ENCODE measurements at places on chromosomes 5 and 9.

DNA sequence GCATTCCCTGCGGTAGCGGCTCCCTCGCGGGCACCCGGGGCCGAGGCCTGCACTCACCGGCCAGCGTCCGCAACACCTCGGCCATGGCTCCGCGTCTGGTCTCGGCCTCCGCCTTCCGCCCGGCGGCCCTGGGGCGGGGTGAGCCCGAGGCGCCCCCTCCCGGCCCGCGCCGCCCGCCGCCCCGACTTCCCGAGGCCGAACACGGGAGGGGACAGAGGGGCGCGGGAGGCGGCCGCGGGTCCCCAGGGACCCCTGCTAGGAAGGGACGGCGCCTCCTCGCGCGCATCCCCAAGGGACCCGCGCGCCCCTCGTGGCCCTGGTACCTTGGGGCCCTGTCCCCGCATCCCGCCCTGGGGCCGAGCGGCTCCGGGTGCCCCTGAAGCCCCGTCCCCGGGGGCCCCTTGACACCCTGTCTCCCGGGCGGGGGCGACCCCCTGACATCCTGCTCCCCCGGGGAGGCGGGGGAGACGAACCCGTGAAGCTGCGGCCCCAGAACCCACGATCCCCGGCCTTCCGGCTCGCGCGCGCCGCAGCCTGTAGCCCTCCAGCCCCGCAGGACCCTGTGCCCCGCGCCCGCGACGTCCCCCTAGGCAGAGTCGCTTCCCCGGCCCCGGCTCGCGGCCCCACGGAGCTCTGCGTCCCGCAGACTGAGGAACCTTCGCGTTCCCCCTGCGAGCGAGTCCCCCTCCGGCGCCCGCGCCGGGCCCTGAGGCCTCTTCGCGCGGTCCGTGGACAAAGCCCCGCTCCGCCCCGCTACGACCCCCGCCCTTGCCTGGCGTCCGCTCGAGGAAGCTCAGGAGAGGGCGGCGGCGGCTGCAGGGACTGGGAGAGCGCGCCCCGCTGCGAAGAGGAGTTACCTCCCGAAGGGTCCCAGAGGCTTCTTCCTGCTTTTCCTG, at the start of gene ABO:
Gene ABO, minus strand, starts transcription at position 97 of the 896 bp plus-strand sequence.
- no peak for DNase-seq

GRCh38 chr5:179160584-179160983, 100.4 kb downstream of the ZNF354C start:
- no peak for DNase-seq

- no peak for DNase-seq
These were observed 3.6 kb upstream of the JADE2 start for GRCh38 chr5:134521841-134522240.

GRCh38 chr9:131546336-131547084, 1.2 kb downstream of the PRRT1B start:
- no peak for DNase-seq

Measured in activated CD4-positive, alpha-beta T cell treated with anti-CD3 and anti-CD28 coated beads for 1 hour (primary cell).